ENCODE measurements at places on chromosomes 1 and 21.

DNA sequence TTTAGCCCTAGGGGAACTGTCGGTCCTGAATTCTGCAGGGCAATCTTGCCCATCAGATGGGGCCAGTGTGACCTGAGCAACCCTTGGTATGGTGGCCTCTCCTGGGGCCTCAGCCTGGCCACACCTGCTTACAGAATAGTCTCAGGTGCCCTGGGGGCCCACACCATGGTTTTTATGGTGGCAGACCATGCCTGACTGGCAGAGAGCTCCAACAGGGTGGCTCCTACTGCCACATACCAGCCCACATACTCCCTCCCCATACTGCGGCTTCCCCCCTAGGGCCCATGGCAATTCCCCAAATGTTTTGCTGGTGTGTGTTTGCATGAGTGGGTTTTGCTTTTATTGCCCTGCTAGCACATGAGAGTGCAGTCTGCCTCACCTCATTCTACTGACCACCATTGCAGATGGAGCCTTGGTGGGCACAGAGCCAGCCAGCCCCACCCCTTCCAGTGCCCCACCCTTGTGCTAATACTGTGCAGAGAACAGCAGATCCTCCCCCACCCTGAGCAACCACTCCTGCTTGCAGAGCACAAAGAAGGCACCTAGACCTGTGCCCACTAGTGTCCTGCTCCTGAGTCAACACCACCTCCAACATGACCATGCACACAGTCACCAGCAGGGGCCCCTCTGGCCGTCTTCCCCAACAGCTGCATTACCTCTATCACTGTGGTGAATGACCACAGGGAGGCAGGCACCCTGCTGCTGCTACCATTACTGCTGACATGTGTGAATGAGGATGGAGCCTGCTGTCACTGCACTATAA, 86.8 kb downstream of the GDAP2 start:
- DNase-seq = no peak

GRCh38 chr1:234229581-234230387, 143.5 kb upstream of the COA6 start:
- no peak for DNase-seq

DNA sequence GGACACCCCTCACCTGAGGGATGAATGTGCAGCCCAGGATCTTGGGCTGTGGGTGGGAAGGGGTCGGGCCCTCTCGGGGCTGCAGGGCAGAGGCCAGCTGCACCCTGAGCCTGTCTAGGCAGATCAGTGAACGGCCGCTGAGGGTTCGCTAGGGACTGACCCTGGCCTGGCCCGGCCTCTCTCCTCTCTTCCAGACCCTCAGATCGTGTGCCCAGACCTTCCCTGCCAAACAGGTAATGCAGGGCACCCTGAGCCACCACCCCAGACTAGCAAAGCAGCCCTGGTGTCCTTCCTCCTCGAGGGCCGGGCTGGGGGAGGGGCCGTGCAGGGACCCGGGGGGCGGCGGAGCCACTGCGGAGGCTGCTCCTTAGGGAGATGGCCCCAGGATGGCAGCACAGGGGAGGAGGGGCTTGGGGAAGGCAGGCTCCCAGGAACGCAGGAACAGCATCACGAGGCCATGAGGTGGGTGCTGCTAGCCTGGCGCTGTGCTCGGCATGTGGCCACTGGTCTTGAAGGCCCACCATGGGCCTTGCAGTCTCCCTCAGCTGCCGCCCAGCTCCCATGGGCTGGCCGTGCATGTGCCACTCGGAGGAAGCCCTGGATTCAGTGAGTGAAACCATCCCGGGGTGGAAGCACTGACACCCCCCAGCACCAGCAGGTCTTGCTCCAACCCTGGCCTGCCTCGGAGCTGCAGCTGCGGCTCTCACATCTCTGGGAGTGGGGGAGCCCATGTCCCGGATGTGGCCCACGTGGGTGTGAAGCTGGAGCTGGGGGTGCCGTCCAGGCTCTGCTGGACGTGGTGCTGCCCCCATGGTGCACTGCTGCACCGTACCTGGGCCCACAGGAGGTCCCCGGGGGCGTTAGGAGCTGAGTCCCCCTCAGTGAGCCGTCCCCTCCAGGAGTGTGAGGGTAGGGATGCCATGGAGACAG, 28.7 kb downstream of the COL6A2 start:
- DNase-seq = no peak

GRCh38 chr1:228939881-228940392, 204.7 kb downstream of the RHOU start:
- no peak for DNase-seq

- DNase-seq = no peak
Measured at GRCh38 chr1:244712669-244713068, 59.7 kb downstream of the DESI2 start.

DNA sequence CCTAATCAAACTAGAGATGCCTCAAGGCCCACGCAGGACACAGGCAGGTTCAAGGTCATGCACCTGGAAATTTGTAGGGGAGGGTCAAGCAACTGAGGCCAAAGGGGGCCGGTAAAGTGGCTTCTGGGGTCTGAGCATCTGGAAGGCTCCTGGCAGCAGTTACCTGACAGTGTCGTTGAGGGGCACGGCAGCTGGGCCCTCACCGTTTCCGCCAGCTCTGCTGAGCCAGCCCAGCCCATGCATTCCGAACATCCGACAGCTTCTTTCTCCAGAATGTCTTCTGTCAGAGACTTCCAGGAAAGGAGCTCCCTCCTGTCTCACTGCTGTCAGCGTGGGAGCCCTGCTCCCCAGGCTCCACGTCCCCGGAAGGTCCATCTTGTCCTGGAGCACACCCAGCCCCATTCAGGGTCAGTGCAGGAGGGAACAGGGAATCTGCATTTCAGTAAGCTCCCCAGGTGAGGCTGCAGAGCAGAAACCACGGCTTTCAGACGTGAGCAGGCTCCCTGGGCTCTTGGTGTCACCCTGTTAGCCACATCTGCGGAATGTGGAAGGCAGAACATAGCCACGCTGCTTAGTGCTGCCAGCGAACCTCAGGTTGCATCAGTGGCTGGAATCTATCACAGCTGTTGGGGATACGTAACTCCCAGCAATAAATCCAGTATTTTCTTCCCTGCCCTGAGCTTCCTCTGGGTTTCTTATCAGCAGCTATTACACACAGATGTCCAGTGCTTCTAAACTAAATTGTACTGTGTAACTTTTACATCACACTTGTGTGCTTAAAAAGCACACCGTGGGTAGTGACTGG, 36.3 kb upstream of the FAM3B start:
- DNase-seq = no peak

DNA sequence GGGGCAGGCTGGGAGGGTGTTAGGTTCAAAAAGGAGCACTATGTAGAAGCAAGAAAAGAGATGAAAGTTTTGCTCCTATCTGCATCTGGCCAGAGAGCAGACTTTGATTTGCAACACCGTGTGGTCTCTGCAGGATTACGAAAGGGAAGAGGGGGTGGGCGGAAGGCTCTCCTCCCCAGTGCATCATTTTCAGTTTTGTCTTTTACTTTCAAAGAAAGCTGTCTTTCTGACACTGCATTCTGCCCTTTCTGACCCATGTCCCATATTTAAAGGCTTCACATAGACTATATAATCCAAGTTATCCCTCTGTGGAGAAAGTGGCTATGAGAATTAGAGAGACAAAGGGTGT, 126.5 kb downstream of the RHOU start:
- no peak for DNase-seq

- no peak for DNase-seq
Measured at GRCh38 chr1:62784509-62785365, 805 bp downstream of the ATG4C start.
